Neural progenitor cell (in vitro differentiated cells): ENCODE measurements at places on chromosomes 3 and 15. TPM values are rescaled to one million over a fixed set of nuclear protein-coding genes. Genes with fewer than 3 reads are reported as not detected.

WDR49 gene
- 0.25 TPM in 1 of 2 replicates, not detected in the other for total RNA-seq

GRCh38 chr15:90351479-90352106 lies 491 bp upstream of the ZNF774 start:
- no peak for DNase-seq
- no peak overlapping the region for H3K27ac ChIP-seq
- no peaks in the 10 kb centered on the region for H3K4me1 ChIP-seq

DNA sequence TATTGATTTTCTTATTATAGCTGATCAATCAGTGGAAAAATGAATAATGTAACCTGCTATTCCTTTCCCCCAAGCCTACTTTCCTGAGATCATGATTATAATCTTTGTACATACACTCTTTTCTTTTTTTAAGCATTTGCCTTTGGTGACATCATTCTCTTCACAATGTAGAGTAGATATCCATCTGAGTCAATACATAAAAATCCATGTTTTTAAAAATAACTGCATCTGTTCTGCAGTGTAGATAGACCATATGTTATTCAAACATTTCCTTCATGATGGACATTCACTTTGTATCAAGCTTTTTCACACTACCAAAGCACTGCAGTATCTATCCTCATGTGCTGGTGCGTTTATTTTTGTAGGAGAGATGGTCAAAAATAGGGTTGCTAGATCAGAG lies 211.1 kb downstream of the PTPRG start:
- H3K27me3 ChIP-seq: no peaks in the 10 kb centered on the region
- H3K36me3 ChIP-seq: no peaks in the 10 kb centered on the region
- no peak overlapping the region for H3K4me3 ChIP-seq
- DNase-seq: no peak
- H3K27ac ChIP-seq: no peak overlapping the region
- H3K4me1 ChIP-seq: peaks cover 13% of the 10 kb centered on the region

- no peak overlapping the region for H3K27ac ChIP-seq
- H3K27me3 ChIP-seq: no peaks in the 10 kb centered on the region
- H3K4me3 ChIP-seq: no peak overlapping the region
- peaks cover 40% of the 10 kb centered on the region for H3K4me1 ChIP-seq
Observed at GRCh38 chr3:160665231-160665630, 11.7 kb upstream of the ARL14 start.

DNA sequence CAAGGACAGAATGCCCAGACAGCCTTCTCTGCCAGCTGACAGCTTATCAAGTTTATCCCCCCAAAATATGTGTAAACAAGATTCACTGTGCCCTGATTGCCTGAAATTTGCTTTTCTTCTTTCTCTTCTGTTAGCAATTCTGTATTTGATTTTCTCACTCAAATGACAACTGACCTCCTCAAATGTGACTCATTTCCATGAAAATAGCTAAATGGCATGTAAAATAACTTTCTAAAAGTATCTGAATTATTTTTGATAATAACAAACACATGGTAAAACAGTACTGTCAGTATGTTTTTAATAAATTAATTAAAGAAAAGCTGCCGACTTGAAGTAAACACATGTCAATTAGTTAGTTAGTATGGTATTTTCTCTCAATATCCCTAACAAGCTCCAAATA lies 202.3 kb upstream of the STAC start:
- peaks cover 3% of the 10 kb centered on the region for H3K4me1 ChIP-seq
- no peaks in the 10 kb centered on the region for H3K27me3 ChIP-seq
- no peak for DNase-seq
- no peak overlapping the region for H3K27ac ChIP-seq
- H3K36me3 ChIP-seq: no peaks in the 10 kb centered on the region

- no peak overlapping the region for H3K4me3 ChIP-seq
- H3K27me3 ChIP-seq: no peaks in the 10 kb centered on the region
- H3K36me3 ChIP-seq: no peaks in the 10 kb centered on the region
Observed at GRCh38 chr3:195591852-195592251, 8.1 kb upstream of the APOD start.

- no peaks in the 10 kb centered on the region for H3K27me3 ChIP-seq
- peaks cover 4% of the 10 kb centered on the region for H3K4me1 ChIP-seq
- no peak for DNase-seq
- H3K4me3 ChIP-seq: no peak overlapping the region
- H3K27ac ChIP-seq: no peak overlapping the region
Observed at GRCh38 chr3:27127879-27128278, 241.3 kb downstream of the NEK10 start.

- H3K4me1 ChIP-seq: no peaks in the 10 kb centered on the region
- no peak overlapping the region for H3K4me3 ChIP-seq
- no peak overlapping the region for H3K27ac ChIP-seq
- no peaks in the 10 kb centered on the region for H3K27me3 ChIP-seq
- DNase-seq: no peak
Observed at GRCh38 chr3:152230370-152230769, 38.4 kb upstream of the MBNL1 start.

ACTC1 gene
- 3.8 and 3.9 TPM in 2 replicates for total RNA-seq

- H3K27me3 ChIP-seq: no peaks in the 10 kb centered on the region
- no peak overlapping the region for H3K27ac ChIP-seq
- DNase-seq: no peak
Observed at GRCh38 chr3:183868796-183869195, 15.9 kb downstream of the PARL start.

HRG gene
- not detected in 2 replicates for total RNA-seq

CMC1 gene
- total RNA-seq: 13.0 and 21.4 TPM in 2 replicates

PYGO1 gene
- 8.6 and 9.3 TPM in 2 replicates for total RNA-seq

OXTR gene
- 2.0 and 3.9 TPM in 2 replicates for total RNA-seq

DNA sequence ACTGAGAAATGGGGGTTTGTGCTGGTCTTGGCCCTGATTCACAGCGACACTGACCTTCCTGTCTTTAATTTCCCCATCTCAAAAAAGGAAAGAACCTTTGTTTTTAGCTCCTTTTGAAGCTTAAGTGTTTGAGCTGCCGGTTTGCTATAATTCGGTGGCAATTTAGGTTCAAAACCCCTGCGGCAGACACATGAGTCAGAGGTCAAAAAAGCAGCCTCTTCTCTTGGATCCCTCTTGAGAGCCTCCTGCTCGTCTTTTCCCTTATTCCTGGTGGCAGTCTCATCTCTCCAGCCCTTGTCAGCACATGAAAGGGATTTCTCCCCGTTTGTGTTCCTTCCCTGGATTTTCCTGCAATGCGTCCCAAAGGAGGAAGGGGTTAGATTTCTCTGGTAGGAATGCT lies 64.5 kb downstream of the GRIP2 start:
- no peak overlapping the region for H3K4me3 ChIP-seq
- H3K4me1 ChIP-seq: no peaks in the 10 kb centered on the region
- no peak overlapping the region for H3K27ac ChIP-seq
- H3K27me3 ChIP-seq: no peaks in the 10 kb centered on the region
- no peaks in the 10 kb centered on the region for H3K36me3 ChIP-seq

SEMA3F gene
- 14.5 and 42.5 TPM in 2 replicates for total RNA-seq

- no peak overlapping the region for H3K27ac ChIP-seq
- H3K36me3 ChIP-seq: no peaks in the 10 kb centered on the region
- no peak for DNase-seq
- no peaks in the 10 kb centered on the region for H3K27me3 ChIP-seq
- H3K4me3 ChIP-seq: no peak overlapping the region
Observed at GRCh38 chr3:67294341-67294740, 296.2 kb downstream of the KBTBD8 start.

DNA sequence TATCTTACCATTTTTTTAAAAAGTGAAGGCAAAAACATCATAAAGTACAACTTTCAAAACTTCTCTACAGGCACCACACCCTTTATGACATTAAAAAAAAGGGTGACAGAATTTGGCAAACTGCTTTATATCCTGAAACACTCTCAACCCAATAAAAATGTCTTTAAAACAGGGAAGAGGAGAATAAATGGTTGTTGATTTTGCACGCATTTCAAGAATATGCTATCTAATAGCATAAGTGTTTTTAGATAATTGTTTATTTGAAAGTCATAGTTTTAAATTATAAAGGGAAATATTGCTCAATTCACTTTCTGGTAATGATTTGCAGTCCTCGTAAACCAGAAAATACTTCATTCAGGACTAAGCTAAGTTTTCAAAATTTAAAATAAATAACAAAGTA lies 1.7 kb upstream of the PCOLCE2 start:
- H3K27me3 ChIP-seq: peaks cover 14% of the 10 kb centered on the region
- DNase-seq: no peak
- no peak overlapping the region for H3K4me3 ChIP-seq
- peaks cover 5% of the 10 kb centered on the region for H3K4me1 ChIP-seq
- H3K27ac ChIP-seq: no peak overlapping the region

DNA sequence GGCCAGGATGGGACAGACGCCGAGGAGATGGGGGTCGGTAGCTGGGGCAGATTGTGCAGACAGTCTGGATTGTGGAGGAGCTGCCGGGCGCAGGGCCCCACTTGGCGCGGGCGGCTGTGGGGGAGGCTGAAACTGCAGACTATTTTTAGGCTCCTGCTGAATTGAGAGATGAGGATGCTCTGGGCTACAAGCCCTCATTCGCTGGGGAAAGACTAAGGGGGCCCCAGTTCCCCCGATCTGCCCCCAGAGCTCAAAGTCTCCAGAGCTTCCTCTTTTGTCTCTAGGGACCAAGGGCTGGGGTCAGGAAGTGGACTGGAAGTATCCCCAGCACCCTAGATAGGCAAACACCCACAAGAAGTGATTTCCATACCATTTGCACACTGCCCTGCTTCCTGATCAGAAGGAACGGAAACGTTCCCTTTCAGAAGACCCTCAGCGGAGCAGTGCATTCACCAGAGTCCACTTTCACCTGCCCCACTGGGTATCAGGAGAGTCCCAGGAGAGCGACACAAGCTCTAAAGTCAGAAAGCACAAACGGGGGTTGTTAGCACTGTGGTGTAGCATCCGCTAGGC lies 29.7 kb downstream of the SEMA7A start:
- no peaks in the 10 kb centered on the region for H3K36me3 ChIP-seq
- no peak for DNase-seq
- H3K27me3 ChIP-seq: no peaks in the 10 kb centered on the region
- no peak overlapping the region for H3K4me3 ChIP-seq
- H3K4me1 ChIP-seq: peaks cover 19% of the 10 kb centered on the region

- peak; percentile 37 for DNase-seq
- no peaks in the 10 kb centered on the region for H3K36me3 ChIP-seq
- no peak overlapping the region for H3K27ac ChIP-seq
- H3K4me3 ChIP-seq: no peak overlapping the region
- H3K4me1 ChIP-seq: peaks cover 24% of the 10 kb centered on the region
Observed at GRCh38 chr3:43874731-43875130, 184.0 kb downstream of the ABHD5 start.

GOLGA8O gene
- total RNA-seq: not detected in 2 replicates

SCAANT1 gene
- total RNA-seq: not detected in 2 replicates

DNA sequence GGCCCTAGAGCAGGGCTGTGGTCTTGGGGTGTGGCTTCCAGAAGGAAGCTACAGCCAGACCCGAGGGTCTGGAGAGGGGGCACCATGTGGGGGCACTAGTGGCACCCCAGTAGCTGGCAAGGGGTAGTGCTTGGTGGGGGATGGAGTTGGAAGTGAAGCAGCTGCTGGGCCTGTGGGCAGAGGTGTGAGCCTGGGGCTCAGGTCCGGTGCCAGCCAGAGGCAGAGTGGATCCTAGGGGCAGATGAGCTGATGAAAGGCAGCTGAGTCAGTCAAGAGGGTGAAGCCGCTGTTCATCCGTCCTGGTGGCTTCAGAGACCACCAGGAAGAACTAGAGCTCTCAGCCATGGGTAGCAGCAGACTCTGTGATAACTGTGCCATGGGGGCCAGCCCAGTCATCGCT lies 172.6 kb downstream of the TBC1D2B start:
- no peaks in the 10 kb centered on the region for H3K27me3 ChIP-seq
- H3K36me3 ChIP-seq: no peaks in the 10 kb centered on the region
- no peaks in the 10 kb centered on the region for H3K4me1 ChIP-seq
- H3K27ac ChIP-seq: no peak overlapping the region
- no peak for DNase-seq

GRCh38 chr3:128367761-128368160 lies 98.9 kb downstream of the DNAJB8 start:
- no peak overlapping the region for H3K27ac ChIP-seq
- H3K36me3 ChIP-seq: no peaks in the 10 kb centered on the region
- DNase-seq: peak; percentile 33
- H3K27me3 ChIP-seq: no peaks in the 10 kb centered on the region

GP5 gene
- total RNA-seq: 0.03 TPM in 1 of 2 replicates, not detected in the other

ZNF35 gene
- total RNA-seq: 23.4 and 29.8 TPM in 2 replicates

- peak overlapping the region; percentile 97 for H3K4me3 ChIP-seq
- no peak overlapping the region for H3K27ac ChIP-seq
- no peaks in the 10 kb centered on the region for H3K27me3 ChIP-seq
- peaks cover 10% of the 10 kb centered on the region for H3K4me1 ChIP-seq
Observed at GRCh38 chr3:32500880-32501782, 1.5 kb downstream of the CMTM6 start.

- H3K36me3 ChIP-seq: peaks cover 6% of the 10 kb centered on the region
- no peak for DNase-seq
- H3K4me1 ChIP-seq: no peaks in the 10 kb centered on the region
- no peaks in the 10 kb centered on the region for H3K27me3 ChIP-seq
- H3K4me3 ChIP-seq: no peak overlapping the region
- no peak overlapping the region for H3K27ac ChIP-seq
Observed at GRCh38 chr3:45931496-45931895, 11.8 kb upstream of the CXCR6 start.

DNA sequence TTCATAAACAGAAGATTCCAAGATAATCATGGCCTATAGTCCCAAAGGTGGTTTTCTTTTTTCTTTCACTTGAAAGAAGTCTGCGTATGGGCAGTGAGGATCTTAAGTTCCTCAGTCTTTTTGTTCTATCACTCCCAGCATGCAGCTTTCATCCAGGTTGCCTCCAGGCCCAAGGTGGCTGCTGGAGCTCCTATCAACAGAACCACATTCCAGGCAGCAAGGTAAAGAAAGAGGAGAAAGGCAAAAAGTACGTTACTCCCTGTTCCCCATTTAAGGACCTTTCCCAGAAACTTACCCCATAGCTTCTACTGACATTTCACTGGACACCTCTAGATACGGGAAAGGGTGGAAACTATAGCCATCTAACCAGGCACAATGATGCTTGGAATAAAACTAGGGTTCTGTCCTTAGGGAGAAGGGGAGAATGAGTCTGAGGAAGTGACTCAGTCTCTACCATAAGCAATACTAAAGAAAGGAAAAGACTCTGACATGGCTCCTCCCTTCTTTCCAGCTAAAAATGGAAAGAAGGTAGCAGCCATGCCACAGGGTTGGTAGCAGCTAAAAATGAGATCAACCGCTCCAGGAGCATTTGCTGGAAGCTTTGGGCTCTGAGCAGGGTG lies 313.9 kb upstream of the NR2E3 start:
- no peaks in the 10 kb centered on the region for H3K4me1 ChIP-seq
- DNase-seq: no peak
- H3K36me3 ChIP-seq: no peaks in the 10 kb centered on the region
- H3K4me3 ChIP-seq: no peak overlapping the region
- H3K27ac ChIP-seq: no peak overlapping the region

TIMP4 gene
- 0.07 and 0.15 TPM in 2 replicates for total RNA-seq

C3orf70 gene
- 4.7 and 4.8 TPM in 2 replicates for total RNA-seq

ARID3B gene
- total RNA-seq: 31.5 and 72.4 TPM in 2 replicates

GRCh38 chr3:151538456-151539393 lies 77.9 kb upstream of the IGSF10 start:
- no peak overlapping the region for H3K27ac ChIP-seq
- peaks cover 14% of the 10 kb centered on the region for H3K4me1 ChIP-seq
- peak; percentile 39 for DNase-seq
- no peaks in the 10 kb centered on the region for H3K36me3 ChIP-seq
- no peak overlapping the region for H3K4me3 ChIP-seq
